ENCODE measurements at places on chromosomes 16 and 17.

- no peak for DNase-seq
Measured at GRCh38 chr16:71369494-71369893, 11.0 kb downstream of the CALB2 start.

DNA sequence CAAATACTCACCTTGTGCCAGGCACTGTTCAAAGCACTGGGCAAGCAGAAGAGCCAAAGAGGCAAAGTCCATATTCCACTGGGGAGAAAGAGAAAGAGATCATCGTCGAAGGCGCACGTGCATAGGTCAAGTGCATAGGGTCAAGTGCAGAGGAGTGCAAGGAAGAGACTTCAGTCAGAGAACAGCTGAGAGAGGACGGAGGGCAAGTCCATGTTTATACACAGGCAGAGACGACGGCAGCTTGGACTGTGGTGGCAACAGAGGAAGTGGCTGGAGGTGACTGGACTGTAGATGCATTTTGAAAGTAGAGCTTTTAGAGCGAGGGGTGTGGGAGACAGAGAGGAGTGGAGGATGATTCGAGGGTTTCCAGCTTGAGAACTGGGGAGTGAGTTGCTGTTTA, 74.7 kb upstream of the SDK2 start:
- DNase-seq, result no peak

GRCh38 chr16:51538707-51539498, 387.8 kb upstream of the SALL1 start:
- DNase-seq, result peak; percentile 77

DNA sequence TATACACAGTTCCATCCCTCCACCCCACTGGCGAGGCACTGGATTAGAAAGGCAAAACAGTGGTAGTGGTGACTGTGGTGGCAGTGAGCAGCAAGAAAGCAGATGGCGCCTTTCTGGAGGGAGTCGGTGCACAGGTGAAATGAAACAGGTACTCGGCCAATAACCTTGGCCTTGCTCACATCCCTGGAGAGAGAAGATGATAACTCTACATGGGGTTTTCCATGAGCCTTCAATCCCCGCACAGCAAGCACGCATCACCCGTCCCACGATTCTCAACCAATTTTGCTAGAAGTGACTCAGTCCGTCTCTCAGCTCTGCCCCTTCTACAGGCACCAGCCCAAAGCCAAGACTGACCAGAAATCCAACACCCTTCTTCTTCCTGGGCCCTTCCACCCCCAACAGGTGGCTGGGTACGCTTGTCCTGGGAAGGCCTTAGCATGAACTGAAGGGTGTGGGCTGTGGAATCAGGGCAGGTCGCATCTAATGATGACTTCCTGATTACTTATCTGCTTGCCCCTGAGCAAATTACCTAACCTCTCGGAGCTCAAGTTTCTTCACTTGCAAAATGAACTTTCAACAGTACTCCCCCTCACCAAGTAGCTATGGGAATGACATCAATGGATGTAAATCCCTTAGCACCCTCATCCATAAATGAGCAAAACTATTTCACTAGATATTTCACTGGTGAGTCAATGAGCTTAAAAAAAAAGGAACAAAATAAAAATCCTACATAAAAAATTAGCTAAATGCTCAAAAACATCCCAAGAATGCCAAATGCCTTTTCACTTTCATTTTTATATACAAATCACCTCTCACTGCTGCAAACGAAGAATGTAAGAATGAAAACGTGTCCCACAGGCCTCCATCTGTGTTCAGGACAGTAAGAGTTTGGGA, 18.0 kb downstream of the XPO6 start:
- DNase-seq, result peak; percentile 58

DNA sequence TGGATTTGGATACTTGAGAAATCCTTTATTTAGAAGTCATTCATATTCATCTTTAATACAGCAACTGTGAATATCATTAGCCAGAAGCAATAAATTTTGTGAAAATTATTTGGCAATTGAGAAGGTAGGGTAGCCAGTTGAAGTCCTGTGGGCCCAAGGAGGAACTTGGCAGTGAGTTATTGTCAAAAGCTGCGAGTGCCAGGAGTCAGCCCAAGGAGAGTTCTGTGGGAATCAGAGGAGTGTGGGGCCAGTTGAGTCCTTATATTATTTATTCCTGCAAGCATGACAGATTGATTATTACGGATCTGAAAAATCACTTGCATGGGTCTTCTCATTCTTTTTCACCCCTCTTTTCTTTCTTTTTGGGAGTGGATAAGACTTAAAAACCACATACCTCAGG, 38.3 kb downstream of the PRKCA start:
- DNase-seq, result no peak

DNA sequence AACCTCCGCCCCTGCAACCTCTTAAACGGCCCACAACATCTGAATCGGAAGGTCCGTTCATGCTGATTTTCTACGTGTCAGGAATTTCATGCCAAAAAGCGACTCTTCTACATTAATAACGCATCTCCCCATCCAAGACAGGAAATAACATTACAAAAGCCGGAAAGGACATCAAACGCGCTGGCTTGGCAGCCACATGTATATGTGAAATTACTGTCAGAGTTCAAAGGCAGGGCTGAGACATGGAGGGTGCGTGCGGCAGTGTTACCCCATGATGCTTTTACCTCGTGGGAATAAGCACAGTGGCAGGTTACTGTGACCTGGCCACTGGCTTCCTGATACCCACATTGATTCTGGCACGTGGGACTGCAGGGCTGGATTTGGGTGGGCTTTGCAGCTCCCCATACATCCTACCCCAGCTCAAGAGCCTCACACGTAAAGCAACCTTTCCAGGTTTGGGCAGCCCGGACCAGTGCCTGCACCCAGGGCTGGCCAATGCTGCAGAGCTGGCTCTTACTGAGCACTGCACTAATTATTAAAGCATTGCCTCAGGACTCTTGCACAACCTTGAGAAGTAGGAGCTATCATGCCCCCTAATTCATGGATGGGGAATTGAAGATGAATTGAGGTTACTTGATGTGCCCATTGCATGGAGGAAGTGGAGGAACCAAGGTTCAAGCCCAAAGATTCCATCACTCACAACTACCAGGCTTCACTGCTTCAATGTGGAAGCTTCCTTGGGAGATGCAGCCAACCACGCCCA, 120.6 kb upstream of the FOXF1 start:
- DNase-seq, result no peak

- DNase-seq, result no peak
Measured at GRCh38 chr17:9225305-9226101, 204.2 kb downstream of the NTN1 start.

- no peak for DNase-seq
Measured at GRCh38 chr17:66746736-66747135, 88.2 kb upstream of the CACNG5 start.

DNA sequence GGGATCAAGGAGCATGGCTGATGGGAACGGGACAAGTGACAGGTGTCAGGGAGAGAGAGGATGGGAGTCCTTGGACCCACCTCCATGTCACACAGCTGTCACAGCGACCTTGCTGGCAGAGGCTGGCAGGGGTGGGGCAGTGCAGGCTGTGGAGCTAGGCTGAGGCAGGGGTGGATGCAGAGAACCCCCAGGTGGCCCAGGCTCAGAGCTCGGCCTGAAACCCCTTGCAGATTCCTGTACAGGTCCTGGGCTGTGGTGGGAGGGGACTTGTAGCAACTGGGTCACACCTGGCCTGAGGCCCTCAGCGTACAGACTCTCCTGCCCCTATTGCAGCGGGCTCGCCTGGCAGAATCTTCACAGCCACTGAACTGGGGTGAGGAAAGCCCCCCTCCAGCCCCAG, 174.1 kb downstream of the NTN1 start:
- DNase-seq, result no peak

GRCh38 chr16:2486645-2487516, 12.0 kb downstream of the TBC1D24 start:
- DNase-seq, result no peak

GRCh38 chr17:6413065-6413464, 21.9 kb downstream of the AIPL1 start:
- peak; percentile 54 for DNase-seq

DNA sequence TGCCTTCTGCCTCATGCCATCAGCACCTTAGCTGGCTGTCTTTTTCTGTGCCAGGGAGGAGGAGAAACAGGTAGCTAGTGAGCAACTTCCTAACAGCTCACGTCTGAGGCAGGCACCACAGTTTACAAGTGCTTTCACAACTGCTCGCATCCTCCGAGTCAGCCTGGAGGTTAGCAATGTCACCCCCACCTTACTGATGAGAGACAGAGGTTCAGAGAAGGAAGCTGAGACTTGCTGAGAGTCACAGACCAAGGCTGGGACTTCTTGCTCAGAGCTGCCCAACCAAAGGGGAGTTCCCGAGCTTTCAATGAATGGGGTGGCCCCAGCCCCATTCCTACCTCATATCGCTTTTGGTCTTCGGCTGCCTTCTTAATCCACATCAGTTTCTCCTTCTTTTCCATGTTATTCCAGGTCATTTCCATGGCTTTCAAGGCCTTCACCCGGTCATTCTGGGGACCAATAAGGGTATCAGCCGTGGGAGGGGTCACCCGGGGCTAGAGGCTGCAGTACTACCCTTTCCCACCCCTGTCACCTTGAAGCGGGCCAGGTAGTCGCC, 9.6 kb downstream of the UBTF start:
- no peak for DNase-seq

DNA sequence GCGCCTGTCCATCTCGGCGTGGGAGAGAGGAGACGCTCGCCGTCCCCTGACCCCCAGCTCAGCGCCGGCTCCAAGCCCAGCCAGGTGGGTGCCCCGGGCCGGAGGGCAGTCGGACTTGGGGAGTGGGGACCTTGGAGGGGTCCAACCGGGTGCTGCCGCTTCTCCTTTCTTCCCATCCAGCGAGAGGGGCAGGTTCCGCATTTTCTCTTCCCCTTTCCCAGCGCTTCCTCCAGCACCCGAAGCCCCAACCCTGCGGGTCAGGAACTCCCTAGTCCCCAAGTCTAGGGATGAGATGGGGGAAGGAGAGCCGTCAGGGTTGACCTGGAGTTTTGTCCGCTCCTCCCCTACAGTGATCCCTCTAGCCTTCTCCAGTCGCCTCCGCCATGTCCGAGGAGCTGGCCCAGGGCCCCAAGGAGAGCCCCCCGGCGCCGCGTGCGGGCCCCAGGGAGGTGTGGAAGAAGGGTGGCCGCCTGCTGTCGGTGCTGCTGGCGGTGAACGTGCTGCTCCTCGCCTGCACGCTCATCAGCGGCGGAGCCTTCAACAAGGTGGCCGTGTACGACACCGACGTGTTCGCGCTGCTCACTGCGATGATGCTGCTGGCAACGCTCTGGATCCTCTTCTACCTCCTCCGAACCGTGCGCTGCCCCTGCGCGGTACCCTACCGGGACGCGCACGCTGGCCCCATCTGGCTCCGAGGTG, at the start of gene OTOP2:
TSS of gene OTOP2 (plus strand) at position 24 of the 699 bp plus-strand sequence. CDS start at position 384, 360 bp downstream.
- no peak for DNase-seq

- peak; percentile 53 for DNase-seq
Measured at GRCh38 chr17:30290696-30291542, 825 bp downstream of the BLMH start.

- DNase-seq, result peak; percentile 10
Measured at GRCh38 chr16:68893710-68894705, 50.7 kb downstream of the TANGO6 start.

DNA sequence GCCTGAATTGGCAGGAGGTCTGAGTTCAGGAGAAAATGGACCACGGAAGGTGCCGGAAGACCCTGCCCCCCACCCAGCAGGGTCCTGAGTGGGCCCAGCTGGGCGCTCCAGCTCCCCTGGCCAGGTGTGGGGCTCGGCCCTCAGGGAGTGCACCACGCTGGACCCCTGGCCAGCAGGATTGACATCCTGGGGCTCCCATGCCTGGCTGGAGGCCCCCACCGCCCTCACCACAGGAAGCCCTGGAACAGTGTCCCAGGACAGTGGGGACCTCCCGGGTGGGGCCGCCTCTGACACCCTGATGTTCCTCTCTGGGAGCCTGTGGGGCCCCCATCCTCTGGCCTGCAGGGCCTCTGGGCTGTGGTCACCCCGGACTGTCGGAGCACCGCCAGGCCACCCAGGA, 28.1 kb upstream of the CACNA1H start:
- DNase-seq, result no peak

DNA sequence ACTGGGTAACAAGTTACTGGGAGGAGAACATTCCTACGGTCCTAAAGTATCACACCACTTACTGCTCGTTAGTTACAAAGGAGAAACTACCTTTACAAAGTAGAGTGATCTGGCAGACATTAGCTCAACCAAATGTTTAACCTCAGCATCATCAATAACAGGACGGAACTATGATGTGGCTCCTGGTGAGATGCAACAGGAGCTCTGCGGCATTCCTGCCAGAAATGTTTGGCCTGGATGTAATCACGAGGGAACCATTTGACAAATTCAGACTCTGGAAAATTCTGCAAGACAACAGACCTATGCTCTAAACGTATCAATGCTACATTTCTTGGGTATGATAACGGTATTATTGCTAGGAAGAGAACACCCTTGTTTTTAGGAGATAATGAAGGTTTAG, 80.4 kb downstream of the MRM3 start:
- DNase-seq, result no peak

GRCh38 chr17:57465610-57466009, 209.3 kb downstream of the MSI2 start:
- DNase-seq, result no peak

- no peak for DNase-seq
Measured at GRCh38 chr16:23836404-23837311, 875 bp downstream of the PRKCB start.

DNA sequence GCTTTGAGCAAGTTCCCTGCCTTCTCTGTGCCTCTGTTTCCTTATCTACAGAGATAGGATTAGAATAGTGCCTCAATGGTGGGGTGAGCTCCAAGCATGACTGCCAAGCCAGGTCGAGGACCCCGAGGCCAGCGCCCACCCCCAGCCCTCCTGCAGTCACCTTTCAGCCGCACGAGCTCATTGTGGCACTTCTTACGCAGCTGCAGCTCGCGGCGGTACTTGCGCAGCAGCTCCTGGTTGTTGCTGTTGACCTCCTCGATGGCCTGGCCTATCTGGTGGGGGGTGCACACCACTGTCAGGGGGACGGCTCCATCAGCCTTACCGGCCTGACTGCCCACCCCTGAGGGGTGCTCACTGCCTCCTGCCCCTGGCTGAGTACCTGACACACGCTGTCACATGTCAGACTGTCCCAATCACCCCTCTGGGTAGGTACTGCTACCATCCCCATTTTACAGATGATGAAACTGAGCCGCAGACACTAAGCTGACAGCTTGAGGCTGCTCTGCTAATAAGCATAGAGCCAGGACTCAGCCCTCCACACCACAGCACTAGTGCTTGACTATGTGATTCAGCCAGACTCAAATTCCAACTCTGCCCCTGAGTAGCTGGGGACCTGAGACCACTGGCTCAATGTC, 31.3 kb downstream of the KATNB1 start:
- DNase-seq, result no peak

DNA sequence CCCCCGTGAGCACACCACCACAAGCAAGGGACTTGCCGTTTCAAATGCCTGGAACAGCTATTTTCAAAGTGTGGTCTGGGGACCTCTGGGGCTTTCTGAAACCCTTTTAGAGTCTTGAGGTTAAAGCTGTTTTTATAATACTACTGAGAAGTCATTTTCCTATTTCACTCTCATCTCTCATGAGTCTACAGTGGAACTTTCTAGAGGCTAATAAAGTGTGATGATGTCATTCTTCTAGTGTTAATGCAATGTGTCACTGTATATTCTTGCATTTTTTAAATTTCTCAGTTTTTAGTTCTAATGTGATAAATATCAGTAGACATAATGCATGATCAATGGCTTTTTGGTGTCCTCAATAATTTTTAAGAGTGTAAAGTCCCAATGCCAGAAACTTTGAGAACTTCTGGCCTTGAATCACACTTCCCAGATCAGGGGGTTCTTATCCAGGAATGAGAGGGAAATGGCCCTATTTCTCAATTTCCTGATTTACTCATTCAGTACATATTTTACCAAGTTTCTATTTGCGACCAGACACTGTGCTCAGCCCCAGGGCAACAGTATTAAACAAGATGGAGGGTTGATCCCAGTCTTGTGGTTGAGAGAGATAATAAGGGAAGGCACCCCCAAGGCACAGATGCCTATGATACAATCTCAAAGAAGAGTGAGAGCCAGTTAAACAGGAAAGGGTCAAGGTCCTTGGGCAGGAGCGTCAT, 444.0 kb downstream of the HS3ST3B1 start:
- no peak for DNase-seq

Data from AG08396 (cell line).